ENCODE measurements at places on chromosomes 7 and 10.

DNA sequence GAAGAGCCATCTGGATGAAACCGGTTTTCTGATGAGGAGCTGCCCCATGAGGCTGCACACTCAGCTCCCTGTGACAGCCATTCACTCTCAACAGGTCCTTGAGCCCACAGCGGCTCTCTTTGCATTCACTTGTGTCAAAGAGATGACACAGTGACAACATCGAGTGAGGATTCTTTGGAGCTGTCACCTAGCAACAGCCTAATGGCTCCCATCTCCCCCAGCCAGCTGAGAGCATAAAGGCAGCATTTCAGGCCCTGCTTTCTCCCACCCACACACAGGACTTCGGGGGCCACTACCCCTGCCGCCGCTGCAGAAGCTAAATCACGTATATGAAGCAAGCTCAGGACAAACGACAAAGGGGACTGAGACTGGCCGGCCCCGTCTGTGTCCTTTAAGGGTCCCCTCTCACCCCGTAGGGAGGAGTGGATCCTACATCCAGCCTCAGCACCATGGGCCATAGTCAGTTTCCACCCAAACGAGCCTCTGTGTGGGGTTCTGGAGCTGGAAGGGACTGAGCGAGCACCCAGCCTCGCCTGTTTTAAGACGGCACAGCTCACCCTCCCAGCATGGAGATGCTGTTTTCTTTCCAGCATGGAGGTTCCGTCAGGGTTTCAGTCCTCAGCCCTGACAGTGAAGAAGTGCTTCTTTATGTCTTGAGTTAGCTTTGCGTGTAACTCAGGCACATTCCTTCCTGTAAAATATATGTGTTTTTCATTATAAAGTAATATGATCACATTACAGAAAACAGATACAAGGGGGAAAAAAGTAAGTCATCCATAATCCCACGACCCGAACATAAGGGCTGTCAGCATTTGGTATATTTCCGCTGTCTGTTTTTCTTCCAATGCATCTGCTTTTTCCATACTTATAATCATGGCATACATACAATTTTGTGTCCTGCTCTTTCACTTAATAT is 4.9 kb downstream of the CPA4 start:
- DNase-seq: peak; percentile 59

- DNase-seq: no peak
Measured at GRCh38 chr7:90445633-90446032, 23.8 kb upstream of the PTTG1IP2 start.

DNA sequence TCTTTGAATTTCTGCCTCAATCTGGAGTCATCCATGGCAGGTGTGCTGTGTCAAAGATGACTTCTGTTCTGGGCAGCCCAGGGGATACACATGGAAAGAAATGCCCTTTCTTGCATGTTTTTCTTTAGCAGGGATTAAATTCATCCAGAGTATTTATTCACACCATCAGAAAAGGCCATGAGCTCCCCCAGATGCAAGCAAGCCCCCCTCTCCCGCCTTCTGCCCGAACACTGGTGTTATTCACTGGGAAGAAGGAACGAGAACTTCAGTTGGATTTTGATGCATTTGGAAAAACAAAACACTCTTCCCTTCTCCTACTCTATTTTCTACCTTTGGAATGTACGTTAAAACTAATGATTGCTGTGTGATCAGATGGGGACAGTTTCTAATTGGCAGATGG is 1.4 kb downstream of the PLPP4 start:
- no peak for DNase-seq

DNA sequence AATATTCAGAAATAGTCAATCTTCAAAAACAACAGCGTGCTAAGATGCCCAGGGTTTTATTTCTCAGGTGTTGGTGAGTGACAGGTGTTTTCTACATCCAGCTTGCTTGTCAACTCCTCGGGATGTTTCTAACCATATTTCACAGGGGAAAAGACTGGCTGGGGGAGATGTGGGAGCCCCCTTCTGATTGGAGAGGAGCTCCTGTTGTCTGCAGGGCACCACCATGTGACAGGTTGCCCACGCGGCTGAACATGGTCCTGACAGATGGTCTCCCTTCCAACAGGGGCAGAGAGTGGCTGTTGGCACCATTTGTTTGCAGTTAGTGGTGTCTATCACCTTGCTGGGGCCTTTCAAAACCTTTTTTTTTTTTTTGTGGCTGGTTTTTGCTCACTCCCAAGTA is 16.5 kb upstream of the GPR26 start:
- DNase-seq: no peak

DNA sequence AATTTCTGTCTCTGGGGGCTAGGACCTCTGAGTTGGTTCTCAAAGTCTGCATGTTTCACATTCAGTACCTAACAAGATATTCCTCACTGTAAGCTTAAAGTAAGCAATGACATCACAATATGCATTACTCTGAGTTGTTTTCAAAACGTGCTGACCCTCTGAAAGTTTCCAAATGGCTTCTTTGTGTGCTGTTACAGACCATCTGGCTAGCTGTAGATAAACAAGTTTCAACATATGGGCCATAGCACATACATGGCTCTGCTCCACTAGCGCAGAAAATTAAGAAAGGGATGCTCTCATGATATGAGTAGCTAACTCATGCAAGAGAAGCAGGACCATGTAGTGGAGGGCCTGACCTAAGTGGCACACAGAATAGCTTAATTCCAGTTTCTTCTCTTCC is 119.0 kb downstream of the HTR7 start:
- no peak for DNase-seq

GRCh38 chr7:138092486-138093028 is 16.3 kb downstream of the AKR1D1 start:
- DNase-seq: no peak

- no peak for DNase-seq
Measured at GRCh38 chr10:43084812-43085211, 7.9 kb downstream of the RET start.

DNA sequence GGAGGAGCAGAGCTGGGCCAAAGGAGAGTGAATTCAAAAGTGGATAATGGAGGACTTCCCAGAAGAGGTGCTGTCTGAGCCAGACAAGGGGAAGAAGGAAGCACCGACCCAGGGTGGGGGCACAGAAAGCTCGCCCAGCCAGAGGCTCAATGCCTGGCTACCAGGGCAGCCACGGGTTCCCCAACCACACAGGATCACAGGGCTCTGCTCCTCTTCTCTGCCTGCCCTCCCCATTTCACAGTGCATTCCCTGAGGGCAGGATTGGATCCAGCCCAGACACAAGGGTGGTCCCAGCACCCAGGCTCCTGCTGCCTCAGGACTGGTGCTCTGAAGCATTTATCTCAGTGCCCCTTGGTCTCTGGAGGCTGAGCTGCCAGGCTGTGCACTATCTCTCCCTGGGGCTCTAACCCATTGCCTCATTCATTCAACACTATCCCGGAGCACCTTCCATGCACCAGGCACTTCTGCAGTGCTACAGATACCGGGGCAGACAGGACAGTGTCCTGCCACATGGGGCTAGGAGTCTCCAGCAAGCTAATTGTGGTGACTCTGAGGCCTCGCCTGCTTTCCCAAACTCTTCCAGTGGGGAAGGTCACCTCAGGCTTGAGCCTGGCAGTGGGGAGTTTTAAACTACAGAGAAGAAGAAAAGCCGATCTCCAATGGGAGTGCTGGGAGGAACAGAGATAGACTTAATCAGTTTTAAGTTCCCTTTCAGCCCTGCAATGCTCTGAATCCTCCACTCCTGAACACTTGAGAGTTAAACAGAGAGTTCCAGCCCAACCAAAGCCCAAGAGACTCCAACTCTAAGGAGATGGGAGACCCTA is 201.8 kb upstream of the ZMIZ1 start:
- peak; percentile 0 for DNase-seq

GRCh38 chr10:30687698-30688213 is 58.2 kb upstream of the LYZL2 start:
- DNase-seq: peak; percentile 83

DNA sequence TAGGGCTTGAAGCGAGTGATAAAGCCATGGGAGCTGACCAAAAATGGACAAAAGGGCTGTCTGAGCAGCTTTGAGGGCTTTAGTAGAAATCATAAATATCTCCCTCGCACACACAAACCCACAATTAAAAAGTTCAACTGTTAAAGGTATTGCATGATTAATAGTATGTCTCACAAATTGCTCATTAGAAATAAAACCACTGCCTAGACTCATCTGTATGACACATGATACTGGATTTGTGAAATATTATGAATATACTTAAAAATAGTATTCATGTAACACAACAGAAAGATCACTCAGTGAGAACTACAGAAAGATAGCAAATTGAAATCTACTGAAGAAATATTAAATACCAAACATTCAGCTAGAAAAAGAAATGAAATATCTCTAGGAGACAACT is 11.9 kb upstream of the PTPN12 start:
- no peak for DNase-seq

GRCh38 chr10:132701846-132702190 is 84.1 kb downstream of the NKX6-2 start:
- no peak for DNase-seq

- no peak for DNase-seq
Measured at GRCh38 chr10:122152544-122152943, 118.6 kb upstream of the BTBD16 start.

- no peak for DNase-seq
Measured at GRCh38 chr7:42832667-42833066, 79.2 kb downstream of the C7orf25 start.

DNA sequence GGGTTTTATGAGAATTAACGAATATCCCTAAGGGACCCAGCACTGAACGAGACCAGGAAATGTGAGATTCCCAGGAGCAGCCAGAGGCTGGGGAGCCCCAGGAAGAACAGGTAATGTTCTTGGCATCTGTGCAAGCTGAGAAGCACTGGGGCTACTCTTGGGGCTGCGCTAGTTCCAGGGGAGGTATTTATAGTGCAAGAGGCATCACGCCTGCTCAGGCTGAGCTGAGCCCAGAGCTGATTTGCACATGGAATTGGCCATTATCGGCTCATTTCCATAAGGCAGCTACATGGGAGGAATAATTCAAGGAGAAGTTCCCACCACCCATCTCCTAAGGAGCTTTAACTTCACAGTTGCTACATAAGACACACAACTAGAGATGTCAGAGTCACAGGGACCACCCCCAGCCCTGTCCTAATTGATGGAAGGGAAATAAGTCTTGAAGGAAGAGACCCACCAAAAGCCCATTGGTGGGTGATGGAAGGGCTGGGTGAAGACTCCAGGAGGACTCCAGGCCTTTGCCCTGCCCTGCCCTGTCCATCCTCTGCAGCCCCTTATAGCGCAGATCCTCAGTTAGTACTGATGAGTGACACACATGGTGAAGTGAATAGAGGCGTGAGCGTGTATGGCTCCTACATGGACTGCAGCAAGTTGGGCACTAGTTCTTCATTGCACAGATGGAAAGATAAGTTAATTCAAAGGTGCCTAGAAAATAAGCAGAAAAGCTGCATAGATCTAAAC is 178.9 kb downstream of the GRID1 start:
- no peak for DNase-seq

DNA sequence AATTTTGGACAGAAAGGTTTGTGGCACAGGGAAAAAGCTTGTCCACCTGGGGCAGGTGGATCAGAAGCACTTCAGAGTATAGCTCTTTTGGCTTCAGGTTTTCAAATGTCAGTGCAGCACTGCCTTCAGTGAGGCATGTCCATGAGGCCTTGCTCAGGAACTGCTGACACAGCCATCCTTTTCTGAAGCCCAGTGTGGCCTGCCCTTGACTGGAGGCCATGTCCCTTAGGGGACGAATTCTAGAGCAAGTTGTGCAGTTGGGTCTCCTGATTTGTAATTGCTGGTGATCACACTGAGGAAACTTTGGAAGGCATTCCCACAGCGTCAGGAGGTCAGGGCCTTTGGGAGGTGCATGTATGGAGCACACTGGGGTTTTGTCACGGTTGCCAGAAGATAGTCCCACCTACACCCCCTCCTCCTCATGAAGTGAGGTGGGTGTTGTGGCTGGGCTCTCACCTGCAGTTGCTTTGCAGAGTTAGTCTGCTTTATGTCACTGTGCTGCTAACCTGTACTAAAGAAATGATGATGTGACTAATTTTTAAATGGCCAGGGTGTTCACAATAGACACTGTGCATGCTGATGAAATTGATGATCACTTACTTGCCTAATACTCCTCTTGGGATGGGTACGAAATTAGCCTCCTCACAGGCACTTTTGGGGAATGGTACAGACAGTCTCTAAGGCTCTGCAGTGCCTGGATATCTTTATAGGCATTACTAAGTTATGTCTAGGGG is 41.7 kb downstream of the OGDH start:
- no peak for DNase-seq

GRCh38 chr10:72386916-72387586 is 32.3 kb upstream of the DNAJB12 start:
- DNase-seq: no peak

DNA sequence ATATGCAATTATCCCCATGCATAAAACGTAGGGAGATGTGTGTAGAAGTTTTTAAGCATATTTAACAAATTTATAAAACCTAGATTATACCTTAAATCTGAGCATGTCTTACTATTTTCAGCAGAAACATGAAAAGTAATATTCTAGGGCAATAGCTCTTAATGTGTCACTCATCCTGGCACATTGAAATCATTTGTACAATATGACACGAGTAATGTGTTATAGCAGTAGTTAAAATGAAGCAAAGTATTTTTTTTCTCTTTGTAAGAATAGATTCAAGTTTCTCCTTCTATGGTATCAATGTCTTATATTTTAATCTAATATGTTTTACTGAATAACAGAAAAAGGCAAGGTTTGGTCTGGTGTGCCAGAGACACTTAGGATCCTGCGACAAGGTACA is 274.9 kb upstream of the PLXDC2 start:
- no peak for DNase-seq

DNA sequence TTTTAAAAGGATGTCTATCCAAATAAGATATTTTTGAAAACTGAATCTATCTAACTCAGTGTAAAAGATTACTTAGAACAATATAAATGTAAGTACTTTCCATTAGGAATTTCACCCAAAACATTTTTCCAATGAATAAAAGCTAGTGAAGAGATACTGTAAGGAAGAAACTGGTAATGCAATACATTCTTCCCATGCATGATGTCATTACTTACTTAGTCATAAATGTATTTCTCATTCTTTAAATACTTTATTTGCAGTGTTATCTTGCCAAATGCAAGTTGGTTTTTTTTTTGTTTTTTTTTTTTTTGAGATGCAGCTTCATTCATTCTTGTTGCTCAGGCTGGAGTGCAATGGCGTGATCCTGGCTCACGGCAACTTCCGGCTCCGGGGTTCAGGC is 265.6 kb downstream of the PHF14 start:
- DNase-seq: no peak

GRCh38 chr10:63227207-63227895 is 94.2 kb downstream of the NRBF2 start:
- no peak for DNase-seq

DNA sequence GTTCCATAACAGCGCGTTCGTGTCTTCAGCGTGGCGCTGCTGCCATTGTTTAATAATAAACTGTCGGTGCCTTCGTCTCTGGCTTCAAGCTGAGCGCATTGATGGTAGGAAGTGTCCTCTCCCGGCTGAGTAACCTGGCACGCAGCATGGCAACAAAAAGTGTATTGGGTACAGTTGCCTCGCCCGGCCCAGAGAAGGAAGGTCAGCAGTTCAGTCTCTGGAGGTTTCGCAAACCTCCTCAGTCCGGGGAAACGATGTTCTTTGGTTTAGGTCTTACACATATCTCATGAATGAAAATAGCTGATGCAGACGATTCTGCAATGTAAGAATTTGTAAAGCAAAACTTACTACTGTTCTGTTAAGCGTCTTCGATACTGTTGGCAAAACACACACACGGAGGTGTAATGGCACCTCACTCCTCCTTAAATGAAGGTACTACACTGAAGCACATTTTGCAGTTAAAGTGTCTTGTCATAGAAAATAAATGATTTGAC is 739 bp upstream of the CCDC186 start:
- DNase-seq: no peak

- no peak for DNase-seq
Measured at GRCh38 chr10:11261687-11262493, 244.2 kb downstream of the CELF2 start.

Measured in retina (tissue), 1 donor.